ENCODE measurements at places on chromosomes 11 and 22. TPM values are rescaled to one million over a fixed set of nuclear protein-coding genes. Genes with fewer than 3 reads are reported as not detected.

DNA sequence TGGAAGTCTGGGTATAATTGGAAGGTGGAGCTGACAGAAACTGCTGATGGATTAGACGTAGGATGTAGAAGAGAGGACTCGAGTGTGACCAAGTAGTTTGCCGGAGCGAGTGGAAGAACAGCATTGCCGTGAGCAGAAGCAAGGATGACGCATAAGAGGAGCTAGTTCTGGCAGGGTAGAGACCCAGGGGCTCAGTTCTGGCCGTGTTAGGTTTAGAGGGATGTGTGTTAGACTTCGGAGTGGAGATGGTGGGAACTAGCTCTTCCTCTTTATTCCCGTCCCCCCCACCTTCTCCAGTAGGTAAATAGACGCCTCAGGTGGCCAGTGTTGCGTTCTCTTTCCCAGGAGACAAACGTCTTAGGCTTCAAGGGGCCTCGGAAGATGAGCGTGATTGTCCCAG lies 19.1 kb downstream of the TUB start:
- peak; percentile 62 for DNase-seq

- no peak for DNase-seq
Measured at GRCh38 chr11:77109236-77110019, 6.8 kb downstream of the OMP start.

DNA sequence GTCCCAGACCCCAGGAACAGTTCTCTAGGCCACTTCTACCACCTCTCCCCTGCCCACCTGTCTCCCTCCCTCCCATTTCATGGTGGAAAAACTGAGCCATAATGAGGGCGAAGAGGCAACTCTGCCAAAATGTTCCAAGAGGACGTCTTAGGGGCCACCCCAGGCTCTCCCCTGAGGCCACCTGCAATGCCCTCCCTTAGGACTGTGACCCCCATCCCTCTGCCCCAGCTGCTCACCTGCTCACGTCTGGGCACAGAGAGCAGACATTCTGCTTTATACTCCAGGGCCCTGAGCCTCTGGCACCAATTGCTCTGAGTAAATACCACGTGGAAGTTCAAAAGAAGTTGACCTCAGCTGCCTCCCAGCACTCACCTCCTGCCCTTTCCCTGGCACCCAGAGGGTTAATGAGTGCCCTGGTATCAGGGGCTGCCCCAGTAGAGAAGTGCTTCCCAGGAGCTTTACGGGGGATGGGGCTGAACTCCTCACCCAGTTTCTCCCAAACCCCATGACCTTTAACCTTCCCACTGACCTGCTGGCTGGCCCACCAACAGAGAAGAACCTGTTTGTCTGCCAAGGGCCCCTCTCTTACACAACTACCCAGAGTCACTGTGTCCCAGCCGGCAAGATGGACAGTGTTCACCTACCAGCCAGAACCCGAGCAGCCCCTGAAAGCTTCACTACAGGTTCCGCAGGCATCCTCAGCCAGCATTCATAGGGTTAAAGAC lies 627 bp upstream of the APOA5 start:
- DNase-seq = peak; percentile 55

DNA sequence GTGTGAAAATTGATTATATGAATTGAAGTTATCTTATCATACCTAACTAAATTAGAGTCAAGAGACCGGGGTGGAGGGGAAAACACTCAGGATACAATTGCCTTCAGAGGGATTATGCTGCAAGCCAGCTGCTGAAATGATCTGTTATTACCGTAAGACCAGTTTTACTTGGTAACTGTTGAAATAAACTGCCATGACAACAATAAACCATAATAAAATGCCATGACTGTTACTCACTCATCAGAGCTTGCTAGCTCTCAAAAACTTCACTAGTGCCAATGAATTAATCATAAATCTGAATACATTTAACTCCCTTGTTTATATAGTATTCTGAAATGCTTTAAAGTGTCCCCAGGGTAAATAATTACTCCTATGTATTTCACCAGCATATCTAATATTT lies 68.2 kb downstream of the CASP12 start:
- DNase-seq = no peak

GRCh38 chr11:16876053-16876752 lies 137.8 kb downstream of the C11orf58 start:
- DNase-seq = no peak

- no peak for DNase-seq
Measured at GRCh38 chr11:69890476-69890875, 71.3 kb upstream of the FGF3 start.

- DNase-seq = no peak
Measured at GRCh38 chr22:44930711-44931035, 79.1 kb downstream of the PHF21B start.

DNA sequence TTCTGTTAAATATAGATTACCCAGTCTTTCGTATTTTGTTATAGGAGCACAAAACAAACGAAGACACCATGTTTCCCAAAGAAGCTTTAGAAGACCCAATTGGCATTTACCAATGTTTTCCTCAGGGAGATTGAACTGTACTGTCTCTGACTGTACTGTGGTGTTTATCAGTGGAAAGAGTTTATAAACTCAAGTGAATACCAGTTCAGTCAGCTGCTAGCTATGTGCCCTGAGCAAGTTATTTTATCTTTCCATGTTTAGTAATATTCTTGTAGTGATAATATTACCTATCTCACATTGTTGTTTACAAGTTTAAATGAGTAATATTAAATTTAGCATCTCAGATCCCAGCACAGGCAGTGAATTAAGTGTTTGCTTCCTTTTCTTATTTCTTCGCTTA lies 773.2 kb downstream of the KCNA4 start:
- DNase-seq = no peak

GRCh38 chr11:78752494-78752893 lies 177.8 kb upstream of the NARS2 start:
- DNase-seq = no peak

DNA sequence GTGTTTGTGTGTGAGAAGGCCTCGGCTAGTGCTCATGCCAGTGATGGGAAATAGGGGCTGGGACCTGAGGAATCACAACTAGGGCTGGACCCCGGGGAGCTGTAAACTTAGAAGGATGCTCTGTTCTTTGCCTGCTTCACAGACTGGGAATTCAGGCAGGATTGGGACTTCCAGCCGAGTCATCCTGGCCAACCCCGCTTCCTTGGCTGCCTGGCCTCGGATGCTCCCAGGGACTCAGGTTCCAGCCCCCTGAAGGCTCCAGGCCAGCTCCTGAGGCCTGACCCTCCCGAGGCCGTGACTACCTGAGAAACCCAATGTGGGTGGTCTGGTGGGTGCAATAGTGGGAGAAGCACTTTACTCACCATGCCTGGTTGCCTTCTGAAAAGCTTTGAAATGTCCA lies 44.7 kb downstream of the IRAG1 start:
- DNase-seq = no peak

GRCh38 chr11:45576461-45577215 lies 88.8 kb downstream of the CHST1 start:
- no peak for DNase-seq

GRCh38 chr11:122852074-122852795 lies 13.9 kb downstream of the CRTAM start:
- DNase-seq = no peak

DNA sequence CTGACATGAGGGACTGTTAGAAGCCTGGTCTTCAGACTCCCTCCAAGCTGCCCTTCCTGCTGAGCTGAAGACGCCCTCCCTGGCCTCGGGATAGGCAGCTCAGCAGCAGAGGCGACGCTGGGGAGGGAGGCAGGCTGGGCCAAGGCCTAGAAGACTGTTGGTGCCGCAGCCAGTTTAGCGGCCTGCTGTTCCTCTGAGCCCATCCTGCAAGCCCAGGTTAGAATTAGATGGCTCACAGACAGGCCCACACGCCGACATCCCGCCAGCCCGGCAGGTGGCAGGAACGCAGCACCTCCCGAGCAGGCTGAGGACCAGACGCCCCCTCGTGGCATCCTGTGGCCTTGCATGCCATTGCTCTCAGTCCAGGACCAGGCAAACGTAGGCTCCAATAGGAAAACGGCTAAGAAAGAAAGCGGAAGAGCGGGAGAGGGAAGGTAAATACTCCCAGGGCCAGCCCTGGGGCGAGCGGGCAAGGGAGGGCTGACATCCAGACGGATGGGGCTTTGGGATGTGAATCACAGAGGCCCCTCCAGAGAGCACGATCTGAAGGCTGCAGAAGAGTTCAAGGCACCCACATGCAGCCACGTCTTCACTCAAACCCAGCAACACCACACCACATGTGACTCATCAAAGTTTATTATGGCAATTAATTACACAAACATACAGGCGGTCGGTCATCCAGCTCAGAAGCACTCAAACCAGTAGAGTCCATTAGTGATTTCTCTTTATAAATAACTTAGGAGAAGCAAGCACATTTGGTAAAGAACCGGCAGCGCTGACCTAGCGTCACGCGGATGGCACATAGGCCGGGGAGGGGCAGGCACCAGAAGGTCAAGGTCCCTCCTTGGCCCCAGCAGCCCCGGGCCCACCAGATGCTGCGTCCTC lies 27.6 kb downstream of the CD5 start:
- DNase-seq = peak; percentile 93

DNA sequence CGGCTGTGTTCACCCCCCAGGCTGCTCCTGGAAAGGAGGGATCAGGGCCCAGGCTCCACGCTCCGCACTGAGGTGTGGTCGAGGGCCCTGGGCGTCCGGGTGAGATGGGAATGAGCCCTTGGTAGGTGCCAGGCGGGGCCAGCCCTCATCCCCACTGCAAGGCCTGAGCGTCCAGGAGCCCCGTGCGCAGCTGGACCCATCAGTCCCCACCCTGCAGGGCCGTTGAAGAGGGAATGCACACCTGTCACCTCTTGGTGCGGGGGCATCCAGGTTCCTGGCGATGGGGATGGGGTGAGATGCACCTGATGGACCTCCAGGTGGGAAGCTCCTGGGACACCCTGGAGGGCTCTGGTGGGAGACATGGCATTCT lies 72.2 kb downstream of the KCNQ1 start:
- DNase-seq = peak; percentile 69

- peak; percentile 43 for DNase-seq
Measured at GRCh38 chr22:36860017-36860416, 789 bp upstream of the NCF4 start.

GRCh38 chr11:110631551-110631950 lies 80.7 kb downstream of the ARHGAP20 start:
- no peak for DNase-seq

GRCh38 chr22:37925330-37925729 lies 19.2 kb downstream of the MICALL1 start:
- no peak for DNase-seq

GRCh38 chr22:23181721-23182308 lies 1.5 kb downstream of the BCR start:
- DNase-seq = no peak

DNA sequence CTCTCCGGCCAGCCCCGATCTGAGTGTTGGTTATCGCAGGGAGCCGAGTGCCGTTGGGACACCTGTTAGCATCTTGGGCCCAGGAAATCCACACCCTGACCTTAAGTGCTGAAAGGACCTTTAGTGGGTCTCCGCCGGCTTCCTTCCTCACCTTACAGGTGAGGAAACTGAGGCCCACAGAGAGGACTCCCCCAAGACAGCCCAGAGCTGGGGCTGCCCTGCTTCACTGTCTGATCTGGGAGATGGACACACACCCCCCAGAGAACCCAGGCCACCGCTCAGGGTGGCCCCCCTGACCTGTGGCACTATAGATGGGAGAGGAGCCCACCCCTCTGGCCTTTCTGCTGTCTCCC lies 73.6 kb downstream of the FBLN1 start:
- no peak for DNase-seq

DNA sequence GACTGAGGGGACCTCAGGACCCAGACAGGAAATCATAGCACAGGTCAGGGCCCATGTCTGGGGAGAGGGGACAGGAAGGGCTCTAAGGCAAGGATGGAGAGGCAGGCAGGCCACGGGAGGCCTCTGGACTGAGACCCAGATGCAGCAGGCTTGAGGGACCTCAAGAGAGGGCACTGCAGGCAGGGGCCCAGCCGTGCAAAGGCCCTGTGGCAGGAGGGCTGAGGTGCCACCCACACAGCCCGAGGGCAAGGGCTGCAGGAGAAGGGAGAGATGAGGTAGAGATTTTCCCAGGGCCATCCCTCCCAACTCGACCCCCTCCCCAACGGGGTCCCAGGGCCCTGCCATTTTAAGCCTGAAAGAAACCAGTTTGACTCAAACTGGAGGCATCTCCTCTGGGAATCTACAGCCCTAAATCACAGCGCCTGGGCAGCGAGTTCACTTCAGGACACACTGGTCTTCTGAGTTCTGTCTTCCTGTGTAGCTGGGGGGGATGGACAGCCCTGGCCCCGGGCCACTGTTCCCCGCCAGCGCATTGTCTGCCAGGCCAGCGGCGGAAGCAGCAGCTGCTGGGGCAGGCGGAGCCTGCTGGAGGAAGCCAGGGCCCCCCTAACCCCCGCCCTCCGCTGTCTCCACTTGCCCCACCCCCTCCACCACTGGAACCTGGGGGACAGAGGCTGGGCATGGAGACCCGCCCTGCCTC lies 20.3 kb upstream of the WNT7B start:
- DNase-seq = peak; percentile 94

The ANGPTL5 gene
- total RNA-seq = 0.58 TPM

The DLG2 gene
- 2.8 TPM for total RNA-seq

The LYVE1 gene
- 352 TPM for total RNA-seq

The MIAT gene
- 2.5 TPM for total RNA-seq

The AP5B1 gene
- 51.8 TPM for total RNA-seq

The FOLR3 gene
- 18.4 TPM for total RNA-seq

The CLDN5 gene
- 151 TPM for total RNA-seq

The FOLR1 gene
- total RNA-seq = 0.32 TPM

The SLCO2B1 gene
- 185 TPM for total RNA-seq

The MAPK8IP2 gene
- total RNA-seq = 0.58 TPM

The JAML gene
- 7.9 TPM for total RNA-seq
